Caco-2 (cell line): ENCODE measurements at places on chromosomes 1 and 21. TPM values are rescaled to one million over a fixed set of nuclear protein-coding genes. Genes with fewer than 3 reads are reported as not detected.

DNA sequence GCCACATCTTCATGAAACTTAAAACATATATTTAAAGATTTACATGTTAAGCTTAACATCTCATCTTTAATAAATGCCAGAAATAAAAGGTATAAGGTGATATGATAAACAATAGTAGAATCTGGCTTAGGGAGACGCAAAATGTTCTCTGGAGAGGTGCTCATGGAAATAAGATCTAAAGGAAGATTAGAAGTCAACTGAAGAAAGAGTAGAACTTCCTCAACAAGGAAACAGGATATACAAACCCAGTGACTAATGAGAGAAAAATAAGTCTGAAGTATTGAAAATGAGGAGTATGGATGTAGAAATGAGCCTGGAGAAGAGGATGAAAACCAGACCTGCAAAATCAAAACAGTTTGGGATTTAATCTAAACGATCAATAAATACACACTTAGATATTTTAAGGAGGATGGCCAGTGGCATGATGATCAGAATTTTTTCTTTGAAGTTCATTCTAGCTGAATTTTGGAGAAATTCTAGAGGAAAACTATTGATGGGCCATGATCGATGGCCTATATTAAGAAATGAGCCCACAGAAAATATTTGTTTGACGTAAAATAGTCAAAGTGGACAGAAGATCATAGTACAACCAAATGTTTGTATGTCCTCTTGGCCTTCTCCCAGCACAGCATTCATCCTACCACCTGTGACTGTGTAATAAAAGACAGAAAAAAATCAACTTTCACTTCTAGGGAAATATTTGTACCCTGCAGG lies 387.9 kb upstream of the PTBP2 start:
- no peak overlapping the region for H3K27ac ChIP-seq
- H3K27me3 ChIP-seq, result no peaks in the 10 kb centered on the region
- no peaks in the 10 kb centered on the region for H3K4me1 ChIP-seq
- no peaks in the 10 kb centered on the region for H3K36me3 ChIP-seq
- H3K4me3 ChIP-seq, result no peak overlapping the region
- no peak for DNase-seq

DNA sequence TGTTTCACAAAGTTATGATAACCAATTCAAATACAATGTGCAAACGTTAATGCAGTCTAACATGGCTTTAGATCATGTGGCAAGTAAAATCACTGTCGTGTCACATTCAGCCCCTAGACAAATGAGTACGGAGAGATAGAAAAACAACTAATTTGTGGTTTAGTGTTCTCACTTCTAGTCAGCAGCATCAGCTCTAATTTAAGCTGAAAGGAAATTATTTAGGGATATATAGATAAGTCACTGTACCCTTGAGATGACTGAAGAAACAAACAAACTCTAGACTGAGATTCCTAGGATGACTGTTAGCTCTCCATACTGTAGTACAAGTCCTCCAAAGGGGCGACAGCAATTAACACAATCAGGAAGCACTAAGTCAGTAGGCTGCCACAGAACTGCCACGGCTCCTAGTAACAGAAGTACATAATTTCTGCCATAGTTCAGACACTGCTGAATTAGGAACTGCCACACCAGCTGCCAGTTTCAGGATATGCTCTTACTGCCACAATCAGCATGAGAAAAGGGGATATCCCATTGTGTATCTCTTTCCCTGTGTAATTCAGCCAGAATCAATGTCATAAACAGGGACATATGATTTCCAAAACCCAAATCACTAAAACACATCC lies 150.4 kb upstream of the NEGR1 start:
- no peak for DNase-seq
- no peaks in the 10 kb centered on the region for H3K4me1 ChIP-seq
- H3K36me3 ChIP-seq, result no peaks in the 10 kb centered on the region
- no peaks in the 10 kb centered on the region for H3K27me3 ChIP-seq

DNA sequence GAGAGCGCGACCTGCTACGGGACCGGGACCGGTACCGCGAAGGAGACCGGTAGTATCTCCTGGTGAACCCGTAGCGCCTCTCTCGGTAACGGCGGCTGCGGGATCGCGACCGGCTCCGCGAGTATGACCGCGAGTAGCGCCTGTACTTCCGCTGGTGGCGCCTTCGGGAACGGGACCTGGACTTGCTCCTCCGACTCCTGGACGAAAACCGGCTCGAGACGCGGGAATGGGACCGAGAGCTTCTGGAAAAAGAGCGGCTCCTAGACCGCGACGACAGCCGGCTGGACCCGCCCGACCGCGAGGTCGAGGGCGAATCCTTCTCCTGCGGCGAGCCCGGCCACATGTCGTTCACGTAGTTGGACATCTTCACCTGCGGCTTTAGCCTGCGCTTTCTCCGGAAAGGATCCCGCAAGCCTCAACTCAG lies 642 bp downstream of the RSRP1 start:
- H3K36me3 ChIP-seq, result no peaks in the 10 kb centered on the region; the same call in 1 of the 2 replicates
- H3K27me3 ChIP-seq, result no peaks in the 10 kb centered on the region
- H3K27ac ChIP-seq, result peak overlapping the region; percentile 92
- DNase-seq, result peak; percentile 35

Gene PLEKHN1
- 3.1 and 4.0 TPM in 2 replicates for total RNA-seq

DNA sequence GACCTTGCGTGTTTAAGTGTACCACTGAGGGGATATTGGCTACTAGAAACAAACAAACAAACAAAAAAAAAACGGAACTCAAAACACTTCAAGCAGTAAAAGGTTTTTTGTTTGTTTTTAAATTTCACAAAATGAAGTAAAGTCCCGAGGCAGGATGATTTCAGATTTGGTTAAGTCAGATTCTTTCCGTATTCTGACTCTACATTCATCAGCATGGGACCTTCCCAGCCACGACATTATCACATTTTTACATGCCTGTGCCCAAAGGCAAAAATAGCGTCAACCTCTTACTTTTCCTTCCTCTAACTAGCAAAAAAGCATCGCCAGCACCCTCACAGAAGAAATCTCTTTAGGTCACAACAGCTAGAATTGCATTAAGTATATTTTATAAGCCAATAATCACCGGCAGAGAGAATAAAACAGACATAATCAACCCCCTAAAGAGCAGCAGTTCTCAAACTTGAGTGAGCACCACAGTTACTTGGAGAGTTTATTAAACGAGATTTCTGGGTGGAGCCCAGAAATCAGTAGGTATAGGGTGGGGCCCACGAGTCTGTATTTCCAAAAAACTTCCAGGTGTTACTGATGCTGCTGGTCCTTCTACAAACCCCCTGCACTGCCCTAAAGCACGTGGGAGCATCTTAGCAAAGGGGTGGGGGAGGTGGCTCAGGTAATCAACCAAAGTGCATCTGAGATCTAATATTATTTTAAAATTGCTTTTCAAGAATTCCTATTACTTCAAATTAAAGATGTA lies 227.6 kb downstream of the RGS7 start:
- no peak overlapping the region for H3K4me3 ChIP-seq
- H3K4me1 ChIP-seq, result no peaks in the 10 kb centered on the region
- H3K27ac ChIP-seq, result no peak overlapping the region
- DNase-seq, result no peak
- H3K27me3 ChIP-seq, result no peaks in the 10 kb centered on the region
